Brain (organoid and tissue), 16 donors: ENCODE measurements at places on chromosomes 2 and 18. TPM values are rescaled to one million over a fixed set of nuclear protein-coding genes. Genes with fewer than 3 reads are reported as not detected.
A peak's percentile ranks its signal among the peaks of the same experiment; 100 is the strongest.

GCG gene
- polyA plus RNA-seq = not detected

ZSWIM2 gene
- not detected for polyA plus RNA-seq

DNA sequence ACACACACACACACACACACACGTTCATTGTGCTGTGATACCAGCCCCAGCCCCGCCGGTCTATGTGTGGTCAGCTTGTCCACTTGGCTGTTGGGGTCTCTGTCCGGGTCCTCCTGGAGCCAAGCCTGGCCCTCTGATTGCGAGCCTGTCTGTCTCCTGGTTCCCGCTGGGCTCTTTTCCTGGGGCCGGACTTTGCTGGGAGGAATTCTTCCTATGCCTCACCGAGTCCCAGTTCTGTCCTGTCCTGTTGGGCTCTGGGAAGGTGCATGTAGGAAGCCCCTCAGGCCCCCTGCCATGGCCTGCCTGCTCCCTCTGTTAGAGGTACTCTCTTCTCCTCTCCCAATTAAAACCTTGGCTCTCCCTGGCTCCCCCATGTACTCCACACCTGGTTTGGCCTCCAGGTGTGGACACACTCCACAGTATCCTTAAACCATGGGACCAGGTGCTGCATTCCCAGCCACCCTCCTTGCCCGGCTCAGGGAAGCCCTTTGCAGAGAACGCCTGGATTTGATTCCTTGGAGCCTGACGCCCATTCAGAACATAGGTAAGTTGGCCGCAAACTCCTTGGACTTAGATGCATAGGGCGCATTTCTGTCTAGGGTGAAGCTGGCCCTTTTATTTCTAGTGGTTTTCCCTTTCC, 42.3 kb downstream of the CABLES1 start:
- DNase-seq = no peak

DNA sequence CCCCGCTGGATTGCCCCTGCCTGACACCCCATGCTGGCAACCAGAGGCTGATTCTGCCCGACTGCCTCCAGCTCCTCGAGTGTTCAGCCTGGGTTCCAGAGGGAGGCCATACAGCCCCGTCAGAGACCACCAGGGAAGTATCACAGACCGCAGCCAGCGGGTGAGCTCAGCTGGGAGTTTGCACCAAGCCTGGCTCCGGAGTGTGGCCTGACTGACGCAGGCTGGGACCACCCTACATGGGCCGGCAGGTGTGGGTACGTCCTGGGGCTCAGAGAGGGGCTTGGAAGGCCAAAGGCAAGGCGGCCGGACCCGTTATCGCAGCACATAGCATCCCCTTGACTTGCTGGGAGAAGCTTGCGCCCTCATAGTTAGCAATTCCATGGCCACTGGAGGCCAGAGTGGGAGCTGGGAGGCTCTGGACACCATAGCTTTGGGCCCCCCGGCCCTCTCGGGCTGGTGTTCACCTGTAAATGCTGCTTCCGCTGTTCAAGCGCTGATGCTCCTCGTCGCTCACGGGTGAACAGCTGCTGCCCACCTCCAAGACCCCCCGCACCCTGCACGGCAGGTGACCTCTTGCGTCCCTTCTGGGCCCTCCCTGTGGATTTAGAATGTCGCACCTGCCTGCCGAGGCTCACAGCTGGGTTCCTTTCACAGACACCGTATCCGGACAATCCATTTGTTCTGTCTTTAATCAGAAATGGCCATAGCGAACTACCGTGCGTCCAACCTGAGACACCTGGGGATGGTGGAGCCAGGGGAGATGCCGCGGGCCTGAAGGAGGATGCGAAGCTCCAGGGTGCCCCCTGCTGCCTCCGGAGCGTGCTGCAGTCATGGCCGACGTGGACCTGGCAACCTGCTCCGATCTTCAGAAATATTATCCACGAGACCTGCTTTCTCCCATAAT, 31.2 kb upstream of the SLC66A3 start:
- DNase-seq = peak; percentile 45

DNA sequence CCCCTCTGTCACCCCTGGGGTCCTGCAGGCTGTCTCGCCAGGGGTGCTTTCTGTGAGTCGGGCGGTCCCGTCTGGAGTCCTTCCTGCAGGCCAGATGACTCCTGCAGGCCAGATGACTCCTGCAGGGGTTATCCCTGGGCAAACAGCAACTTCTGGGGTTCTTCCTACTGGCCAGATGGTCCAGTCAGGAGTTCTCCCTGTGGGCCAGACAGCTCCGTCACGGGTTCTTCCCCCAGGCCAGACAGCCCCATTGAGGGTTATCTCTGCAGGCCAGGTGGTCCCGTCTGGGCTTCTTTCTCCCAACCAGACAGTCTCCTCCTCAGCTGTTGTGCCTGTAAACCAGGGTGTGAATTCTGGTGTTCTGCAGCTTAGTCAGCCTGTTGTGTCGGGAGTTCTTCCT, 27.6 kb downstream of the ADNP2 start:
- DNase-seq = no peak

- no peak for DNase-seq
These were observed 113.9 kb downstream of the MYO5B start for GRCh38 chr18:50080932-50081560.

DNA sequence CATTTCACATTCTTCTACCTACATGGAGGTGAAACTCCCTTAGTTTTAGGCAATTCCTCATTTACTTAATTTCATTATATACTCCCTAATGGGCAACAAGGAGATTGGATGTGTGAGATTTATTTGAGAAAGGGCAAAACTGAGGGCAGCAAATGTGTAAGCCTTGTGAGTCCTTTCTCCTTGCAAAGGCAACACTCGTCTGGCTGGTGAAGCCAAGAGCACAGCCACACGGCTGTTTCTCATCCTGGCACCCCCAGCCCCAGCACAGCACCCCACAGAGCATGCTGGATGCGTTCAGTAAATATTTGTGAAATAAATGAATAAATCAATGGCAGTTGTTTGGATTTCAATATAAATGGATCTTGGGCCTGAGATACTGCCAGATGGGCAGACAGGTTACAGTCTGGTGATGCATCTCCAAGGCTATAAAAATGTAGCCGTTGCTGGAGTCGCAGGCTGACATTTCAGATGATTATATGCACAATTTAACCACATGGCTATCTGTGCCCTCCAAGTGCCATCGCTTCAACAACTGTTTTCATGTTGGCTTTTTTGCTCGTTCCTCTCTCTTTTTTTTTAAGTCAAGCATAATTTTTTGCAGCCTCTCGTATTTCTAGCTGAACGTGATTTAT, 154.1 kb upstream of the REV1 start:
- DNase-seq = peak; percentile 58

GRCh38 chr2:36376319-36376765, 20.8 kb downstream of the CRIM1 start:
- DNase-seq = peak; percentile 71

EVA1A gene
- polyA plus RNA-seq = 4.9 TPM

DNA sequence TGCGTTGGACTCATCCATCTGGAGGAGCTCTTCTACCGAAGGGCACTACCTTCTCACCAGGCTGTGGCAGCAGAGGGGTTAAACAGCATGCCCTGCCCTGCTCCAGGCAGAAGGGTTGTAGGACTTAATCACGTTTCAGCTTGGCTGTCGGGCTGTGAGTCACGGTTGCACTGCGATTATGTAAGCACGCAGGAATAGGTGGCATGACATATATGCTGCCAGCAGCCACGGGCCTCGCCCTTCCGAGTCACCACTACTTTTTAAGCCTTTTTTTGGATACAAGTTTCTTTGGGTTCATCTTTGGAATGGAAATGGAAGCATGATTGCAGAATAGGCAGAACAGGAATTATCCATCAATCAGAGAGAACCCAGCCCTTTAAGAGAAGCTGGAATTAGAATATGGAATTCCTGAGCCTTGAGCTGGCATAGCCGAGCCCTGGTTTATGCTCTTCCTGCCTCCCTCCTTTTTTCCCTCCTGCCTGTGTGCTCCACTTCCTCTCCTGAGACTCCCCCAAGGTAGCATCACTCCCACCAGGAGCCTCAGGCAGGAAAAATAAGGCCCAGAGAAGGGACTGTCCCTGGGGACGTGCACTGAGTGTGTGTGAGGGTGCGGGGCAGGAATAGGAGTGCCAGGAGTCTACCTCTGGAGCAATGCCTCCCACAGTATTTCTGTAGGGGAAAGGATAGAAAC, 86.8 kb downstream of the SEMA4F start:
- DNase-seq = no peak

SPATA3 gene
- polyA plus RNA-seq = not detected

DNA sequence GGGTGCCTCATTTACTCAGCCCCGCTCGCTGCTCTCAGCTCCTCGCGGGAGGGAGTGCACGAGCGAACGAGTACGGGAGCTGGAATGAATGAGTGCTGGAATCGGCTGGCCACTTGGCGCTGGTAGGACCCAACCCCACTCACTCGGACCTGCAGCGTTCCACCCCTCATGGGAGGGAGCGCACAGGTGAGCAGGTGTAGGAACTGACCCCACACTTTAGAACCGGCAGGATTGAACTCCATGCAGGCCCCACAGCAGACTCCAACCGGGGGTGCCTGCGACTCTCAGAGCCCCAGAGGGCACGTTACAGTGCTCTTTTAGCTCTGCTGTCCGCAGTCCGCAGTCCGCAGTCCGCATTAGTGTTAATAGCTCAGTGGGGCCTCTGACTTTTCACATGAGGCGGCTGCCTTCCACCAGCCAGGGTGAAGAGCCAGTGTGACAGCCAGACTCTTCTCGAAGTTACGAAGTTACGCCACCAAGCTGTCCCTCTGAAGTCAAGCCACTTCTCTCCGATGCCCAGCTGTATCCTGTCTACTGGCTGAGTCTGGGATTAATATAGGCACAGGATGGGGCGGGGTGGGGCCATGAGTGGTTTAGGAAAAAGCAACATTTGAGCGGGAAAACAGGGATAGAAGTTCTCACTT, 102.7 kb upstream of the ARHGAP15 start:
- DNase-seq = peak; percentile 16

DNA sequence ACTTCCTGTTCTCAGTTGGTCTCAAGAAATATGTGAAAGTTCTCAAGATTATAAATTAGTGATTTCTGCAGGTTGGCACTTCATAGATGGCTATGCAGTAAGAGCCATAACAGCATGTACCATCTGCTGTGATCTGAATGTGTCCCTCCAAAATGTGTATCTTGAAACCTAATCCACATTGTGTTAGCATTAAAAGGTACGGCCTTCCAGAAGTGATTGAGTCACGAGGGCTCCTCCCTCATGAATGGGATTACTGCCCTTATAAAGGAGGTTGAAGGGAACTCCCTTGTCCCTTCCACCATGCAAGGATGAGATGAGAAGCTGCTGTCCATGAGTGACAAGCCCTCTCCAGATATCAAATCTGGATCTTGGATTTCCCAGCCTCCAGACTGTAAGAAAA, 45.0 kb downstream of the METTL4 start:
- no peak for DNase-seq

GRCh38 chr18:73778032-73778359, 369.6 kb downstream of the FBXO15 start:
- no peak for DNase-seq

DNA sequence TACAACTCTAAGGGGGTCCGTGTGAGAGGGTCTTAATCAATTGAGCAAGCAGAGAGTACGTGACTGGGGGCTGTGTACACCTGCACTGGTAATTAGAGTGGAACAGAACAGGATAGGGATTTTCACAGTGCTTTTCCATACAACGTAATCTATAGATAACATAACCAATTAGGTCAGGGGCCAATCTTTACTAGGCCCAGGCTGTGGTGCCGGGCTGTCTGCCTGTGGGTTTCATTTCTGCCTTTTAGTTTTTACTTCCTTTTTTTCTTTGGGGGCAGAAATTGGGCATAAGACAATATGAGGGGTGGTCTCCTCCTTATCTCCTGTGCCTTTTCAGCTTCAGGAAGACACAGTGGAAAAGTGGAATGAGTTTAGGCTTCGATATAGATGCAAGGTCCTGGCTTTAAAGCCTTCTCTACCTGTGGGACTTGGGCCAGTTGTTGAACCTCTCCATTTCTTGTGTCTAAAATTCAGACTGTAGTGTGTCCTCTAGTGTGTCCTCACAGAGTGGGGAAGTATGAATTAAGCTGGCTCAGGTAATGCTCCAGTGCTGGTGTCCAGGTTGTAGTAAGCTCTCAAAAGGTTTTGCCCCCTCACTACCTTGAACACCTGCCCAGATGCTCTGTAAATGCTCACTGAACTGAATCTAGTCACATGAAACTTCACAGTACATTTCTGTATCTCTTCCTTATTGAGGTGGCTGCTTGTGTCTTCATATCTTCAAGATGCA, 422.8 kb downstream of the SETBP1 start:
- DNase-seq = no peak

PASK gene
- 6.2 TPM for polyA plus RNA-seq

ADAM23 gene
- 6.0 TPM for polyA plus RNA-seq
